T47D (cell line): ENCODE measurements at places on chromosomes 12 and 14.

GRCh38 chr14:21098892-21099595 lies 589 bp upstream of the ZNF219 start:
- DNase-seq, result no peak

- no peak for DNase-seq
These were observed 34.6 kb downstream of the SLC6A12 start for GRCh38 chr12:179131-179884.

GRCh38 chr12:46553911-46554310 lies 181.3 kb upstream of the SLC38A2 start:
- no peak for DNase-seq

DNA sequence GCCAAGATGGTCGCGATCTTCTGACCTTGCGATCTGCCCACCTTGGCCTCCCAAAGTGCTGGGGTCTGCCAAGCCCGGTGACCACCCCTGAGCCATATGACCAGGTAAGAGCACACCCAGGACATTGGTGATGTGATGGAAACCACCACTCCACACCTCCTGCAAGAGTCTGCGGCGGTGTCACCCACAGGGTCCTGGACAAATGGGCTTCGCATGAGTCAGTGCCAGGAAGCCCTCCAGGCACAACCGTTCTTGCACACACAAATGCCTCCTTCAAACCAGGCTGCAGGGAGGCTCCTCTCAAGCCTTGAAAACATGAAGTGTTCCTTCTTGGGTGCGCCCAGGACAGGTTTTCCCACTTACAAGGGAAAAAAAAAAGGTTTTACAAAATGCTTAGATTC lies 16.6 kb downstream of the PITPNM2 start:
- DNase-seq, result no peak

DNA sequence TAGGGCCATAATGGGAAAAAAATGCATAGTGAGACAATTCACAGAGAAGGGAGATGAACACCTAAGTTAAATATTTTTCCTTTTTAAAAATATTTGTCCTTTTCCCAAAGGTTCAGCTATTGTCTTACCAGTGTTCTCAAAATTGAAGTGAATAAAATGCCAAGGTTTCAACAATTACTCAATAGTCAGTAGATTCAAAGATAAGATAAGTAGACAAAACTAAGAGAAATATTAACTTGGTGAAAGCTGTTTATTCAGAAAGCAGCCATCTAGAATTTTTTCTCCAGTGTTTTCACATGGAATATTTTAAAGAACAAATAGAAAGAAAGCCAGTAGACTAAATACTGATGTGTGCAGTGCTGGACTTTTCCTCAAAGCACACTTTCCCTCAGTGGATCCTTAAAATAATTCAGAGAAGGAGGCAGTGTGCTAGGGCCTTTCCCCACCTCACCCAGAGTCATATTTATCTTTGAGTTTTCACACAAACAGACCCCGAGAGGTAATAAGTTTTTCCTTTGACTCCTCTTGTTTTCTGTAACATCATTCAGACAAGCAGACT lies 144.5 kb upstream of the PLEKHG7 start:
- no peak for DNase-seq

DNA sequence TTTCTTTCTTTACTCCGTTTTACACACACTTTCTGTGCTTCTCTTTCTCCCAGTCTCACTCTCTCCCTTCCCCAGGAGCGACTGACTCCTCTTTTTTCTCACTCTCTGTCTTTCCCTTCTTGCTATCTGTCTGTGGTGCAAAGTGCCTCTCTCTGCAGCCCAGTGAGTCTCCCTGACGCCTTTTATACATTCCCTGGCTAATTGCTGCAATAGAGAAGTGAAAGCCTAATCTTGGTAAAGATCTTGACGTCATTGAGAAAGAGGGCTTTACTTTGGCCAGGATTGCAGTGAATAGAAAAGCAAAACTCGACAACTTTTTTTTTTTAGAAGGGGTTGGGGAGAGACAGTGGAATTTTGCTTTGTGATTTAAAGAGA lies 706 bp upstream of the DIO2 start:
- peak; percentile 18 for DNase-seq

GRCh38 chr14:50099335-50099734 lies 17.0 kb downstream of the VCPKMT start:
- DNase-seq, result no peak

GRCh38 chr12:77795699-77796098 lies 35.0 kb upstream of the NAV3 start:
- no peak for DNase-seq

GRCh38 chr12:66697404-66697803 lies 18.5 kb upstream of the GRIP1 start:
- DNase-seq, result no peak

DNA sequence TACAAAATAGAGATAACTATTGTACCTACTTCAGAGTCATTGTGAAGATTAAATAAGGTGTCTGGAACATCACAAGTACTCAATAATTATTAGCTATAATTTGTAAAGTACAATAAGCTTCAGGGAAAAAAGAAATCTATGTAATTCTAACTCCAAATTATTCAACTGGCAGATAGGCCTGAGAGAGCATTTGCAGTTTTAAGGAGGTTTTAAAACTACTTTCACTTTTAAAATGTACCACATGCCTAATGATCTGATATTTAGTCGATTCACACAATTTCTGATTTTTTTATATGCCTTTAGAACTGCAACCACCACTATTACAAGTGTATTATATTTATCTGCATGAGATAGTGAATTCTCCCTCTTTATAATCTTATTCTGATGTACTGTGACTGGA lies 24.9 kb upstream of the FRMD6 start:
- no peak for DNase-seq

DNA sequence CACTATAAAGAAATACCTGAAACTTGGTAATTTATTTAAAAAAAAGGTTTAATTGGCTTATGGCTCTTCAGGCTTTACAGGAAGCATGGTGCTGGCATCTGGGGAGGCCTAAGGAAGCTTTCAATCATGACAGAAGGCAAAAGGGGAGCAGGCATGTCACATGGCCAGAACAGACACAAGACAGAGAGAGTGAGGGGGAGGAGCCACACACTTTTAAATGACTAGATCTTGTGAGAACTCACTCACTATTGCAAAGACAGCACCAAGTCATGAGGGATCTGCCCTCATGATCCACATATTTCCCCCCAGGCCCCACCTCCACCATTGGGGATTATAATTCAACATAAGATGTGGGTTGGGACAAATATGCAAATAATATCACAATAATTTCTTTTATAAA lies 355.6 kb downstream of the DAD1 start:
- no peak for DNase-seq

DNA sequence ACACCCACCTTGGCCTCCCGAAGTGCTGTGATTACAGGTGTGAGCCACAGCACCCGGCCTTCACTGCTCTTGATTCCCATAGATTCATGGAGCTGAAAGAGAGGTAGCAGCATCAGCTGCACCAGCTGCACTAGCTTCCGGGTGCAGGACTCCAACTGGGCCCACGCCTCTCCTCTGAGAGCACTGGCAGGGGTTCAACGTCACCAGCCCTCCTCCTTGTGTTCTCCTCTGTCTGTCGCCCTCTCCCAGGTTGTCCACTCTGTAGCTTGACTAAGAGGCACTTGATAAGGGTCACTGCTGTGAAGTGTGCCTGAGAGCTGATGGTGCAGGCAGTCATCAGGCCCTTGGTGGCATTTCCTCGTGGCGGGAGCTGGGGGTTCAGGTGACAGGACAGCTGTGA lies 28.3 kb downstream of the MLXIP start:
- DNase-seq, result no peak

DNA sequence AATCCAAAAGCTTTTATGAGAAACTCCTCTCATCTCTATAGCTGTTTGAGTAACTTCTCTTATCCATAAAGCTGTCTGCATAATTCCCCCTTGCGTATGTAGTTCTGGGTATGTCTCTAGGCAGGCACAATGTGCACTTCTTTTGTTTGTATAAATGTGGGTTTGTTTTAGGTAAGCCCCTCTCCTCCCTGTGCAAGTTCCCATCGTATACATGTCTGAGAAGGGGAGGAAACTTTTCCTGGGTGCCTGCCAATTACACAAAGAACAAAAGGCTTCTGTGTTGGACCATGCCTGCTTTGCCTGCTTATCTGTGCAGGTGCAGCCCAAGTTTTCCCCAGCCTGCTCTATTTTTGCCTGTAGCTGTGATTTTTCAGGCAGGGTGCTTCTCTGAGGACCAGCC lies 96.7 kb downstream of the CCER1 start:
- no peak for DNase-seq

- no peak for DNase-seq
These were observed 79.2 kb downstream of the MDGA2 start for GRCh38 chr14:47596232-47596631.

DNA sequence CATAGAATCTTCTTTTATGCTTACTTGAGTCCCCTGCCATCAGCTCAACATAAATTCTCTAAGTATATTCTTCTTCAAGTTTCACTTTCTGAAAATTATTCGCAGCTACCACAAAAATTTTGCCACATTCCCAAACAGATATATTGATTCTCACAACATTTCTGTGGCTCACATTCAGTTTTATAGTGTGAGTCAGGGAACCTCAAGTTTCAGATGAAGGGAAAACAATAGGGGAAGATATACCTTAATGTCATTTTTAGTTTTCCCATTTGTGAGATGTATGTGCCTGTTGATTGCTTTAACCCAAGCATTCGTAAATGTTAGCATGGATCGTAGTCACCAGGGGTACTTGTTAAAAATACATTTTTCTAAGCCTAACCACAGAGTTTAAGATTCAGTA lies 465.8 kb downstream of the CCER1 start:
- DNase-seq, result no peak

GRCh38 chr12:84660139-84660538 lies 252.5 kb downstream of the SLC6A15 start:
- DNase-seq, result no peak

- DNase-seq, result no peak
These were observed 58.5 kb downstream of the SLC4A8 start for GRCh38 chr12:51482929-51483697.

- DNase-seq, result no peak
These were observed 32.3 kb downstream of the PROX2 start for GRCh38 chr14:74843653-74844052.

- no peak for DNase-seq
These were observed 333.0 kb downstream of the CCER1 start for GRCh38 chr12:90621927-90622326.

DNA sequence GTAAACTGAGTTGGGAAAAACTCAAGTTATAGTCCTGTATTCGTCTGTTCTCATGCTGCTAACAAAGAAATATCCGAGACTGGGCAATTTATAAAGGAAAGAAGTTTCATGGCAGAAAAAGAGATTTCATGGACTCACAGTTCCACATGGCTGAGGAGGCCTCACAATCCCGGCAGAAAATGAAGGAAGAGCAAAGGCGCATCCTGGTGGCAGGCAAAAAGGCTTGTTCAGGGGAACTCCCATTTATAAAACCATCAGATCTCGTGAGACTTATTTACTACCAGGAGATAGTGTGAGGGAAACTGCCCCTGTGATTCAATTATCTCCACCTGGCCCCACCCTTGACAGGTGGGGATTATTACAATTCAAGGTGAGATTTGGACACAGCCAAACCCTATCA lies 292.6 kb upstream of the SYT1 start:
- DNase-seq, result no peak

- DNase-seq, result no peak
These were observed 52.7 kb downstream of the RASSF3 start for GRCh38 chr12:64663015-64663414.

GRCh38 chr14:94129758-94130414 lies 482 bp upstream of the IFI27L2 start:
- peak; percentile 60 for DNase-seq

DNA sequence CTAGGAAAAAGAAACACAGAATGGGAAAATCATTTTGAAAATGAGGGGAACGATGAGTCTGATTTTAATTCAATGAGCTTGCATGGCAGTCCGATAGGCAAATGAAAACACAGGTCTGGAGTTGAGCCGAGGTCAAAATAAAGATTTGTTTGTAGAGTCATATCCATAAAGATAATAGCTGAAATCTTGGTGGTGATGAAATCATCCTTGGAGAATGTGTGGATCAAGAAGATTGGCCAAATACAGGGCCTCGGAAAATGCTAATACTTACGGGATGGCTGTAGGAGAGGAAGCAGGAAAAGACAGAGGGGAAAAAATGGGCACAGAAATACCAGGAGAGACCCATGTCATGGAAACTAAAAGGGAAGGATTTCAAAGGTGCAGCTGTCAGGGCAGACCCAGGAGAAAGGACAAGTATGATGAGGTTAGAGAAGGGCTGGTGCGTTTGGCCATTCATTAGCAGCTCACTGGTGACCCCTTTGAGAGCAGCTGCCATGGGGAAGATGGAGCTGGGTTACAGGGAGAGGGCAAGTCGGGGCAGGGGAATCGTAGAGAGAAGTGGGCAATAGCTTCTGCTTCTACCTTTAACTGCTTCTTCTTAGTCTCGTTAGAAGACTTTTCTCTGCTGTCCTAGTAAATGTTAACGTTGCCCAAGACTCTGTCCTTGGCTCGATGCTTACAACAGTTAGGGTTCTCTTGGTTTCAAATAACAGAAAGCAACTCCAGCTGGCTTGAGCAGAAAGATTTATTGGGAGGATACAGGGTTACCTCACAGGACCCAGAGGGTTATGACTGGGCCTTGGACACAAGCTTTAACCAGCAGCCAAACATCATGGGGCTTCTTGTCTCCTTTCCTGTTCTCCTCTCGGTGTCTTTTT lies 161.8 kb downstream of the EFCAB11 start:
- no peak for DNase-seq

DNA sequence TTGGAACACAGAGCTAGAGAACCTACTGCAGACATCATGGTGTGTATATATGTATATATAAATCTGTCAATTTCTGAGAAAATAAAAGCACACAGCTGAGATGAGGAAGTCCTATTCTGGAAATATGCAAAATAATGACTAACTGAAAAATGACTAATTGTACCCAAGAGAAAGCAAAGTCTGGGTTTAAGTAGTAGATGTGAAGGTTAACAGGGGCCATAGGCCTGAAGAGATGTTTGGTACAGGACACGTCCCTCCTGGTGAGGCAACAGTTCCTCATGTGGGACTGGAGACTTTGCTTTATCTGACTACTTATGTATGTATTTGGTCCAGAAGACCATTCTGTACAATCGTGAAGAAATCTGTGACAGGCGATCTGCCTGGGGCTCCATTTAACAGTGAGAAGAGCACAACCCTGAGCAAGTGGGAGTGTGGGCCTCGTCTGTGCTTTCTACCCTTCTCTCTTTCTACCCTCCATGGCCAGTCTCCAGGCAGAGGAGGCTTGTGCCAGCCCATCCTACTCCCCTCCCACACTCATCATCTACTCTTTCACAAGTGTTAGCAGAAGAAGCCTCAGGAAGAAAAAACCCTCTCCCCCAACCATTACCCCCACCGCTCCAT lies 67.5 kb downstream of the SLC41A2 start:
- DNase-seq, result no peak
